ENCODE measurements at places on chromosomes 12 and 14.

DNA sequence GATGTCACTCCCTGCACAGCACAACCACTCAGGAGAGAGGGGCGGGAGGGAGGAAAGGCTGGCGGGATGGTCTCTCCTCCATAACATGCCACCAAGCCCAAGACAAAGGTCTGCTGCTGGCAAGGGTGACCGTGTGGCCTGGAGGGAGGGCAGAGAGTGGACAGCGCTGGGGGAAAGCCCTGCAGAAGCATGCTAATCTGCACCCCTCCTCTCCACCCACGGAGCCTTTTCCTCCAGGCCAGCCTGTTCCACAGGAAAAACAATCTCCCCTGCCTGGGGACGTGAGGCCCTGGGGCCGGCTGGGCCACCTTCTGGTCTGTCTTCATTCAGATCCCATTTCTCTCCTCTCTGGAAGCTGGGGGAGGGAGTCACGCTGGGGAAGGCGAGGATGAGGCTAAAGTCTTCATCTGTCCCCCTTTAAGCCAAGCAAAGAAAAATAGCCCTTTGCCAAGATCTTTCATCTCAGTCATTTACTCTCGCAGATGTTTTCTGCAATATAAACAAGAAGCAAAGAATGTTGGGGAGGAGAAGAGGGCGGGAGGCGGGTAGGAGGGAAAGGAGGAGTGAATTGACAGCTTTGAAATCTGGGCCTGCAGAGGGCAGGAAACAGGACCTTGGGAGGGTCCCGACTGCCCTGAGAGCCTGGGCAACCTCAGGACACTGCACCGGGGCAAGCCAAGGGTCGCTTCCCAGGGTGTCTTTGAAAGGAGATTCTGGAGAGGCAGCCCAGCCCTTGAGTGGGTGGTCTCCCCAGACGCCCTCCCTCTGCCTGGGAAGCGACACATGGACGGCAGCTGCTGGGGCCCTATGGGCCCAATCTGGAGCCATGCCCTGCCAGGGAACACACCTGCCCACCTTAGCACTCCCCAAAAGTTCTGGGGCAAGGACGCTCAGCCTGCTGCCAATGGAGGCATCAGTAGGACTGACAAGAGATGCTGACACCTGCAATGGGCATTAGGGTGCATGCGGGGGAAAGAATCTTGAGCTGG is 133.6 kb downstream of the ZFP36L1 start:
- DNase-seq, result no peak

- DNase-seq, result no peak
These were observed 43.3 kb downstream of the NCKAP5L start for GRCh38 chr12:49784756-49785409.

DNA sequence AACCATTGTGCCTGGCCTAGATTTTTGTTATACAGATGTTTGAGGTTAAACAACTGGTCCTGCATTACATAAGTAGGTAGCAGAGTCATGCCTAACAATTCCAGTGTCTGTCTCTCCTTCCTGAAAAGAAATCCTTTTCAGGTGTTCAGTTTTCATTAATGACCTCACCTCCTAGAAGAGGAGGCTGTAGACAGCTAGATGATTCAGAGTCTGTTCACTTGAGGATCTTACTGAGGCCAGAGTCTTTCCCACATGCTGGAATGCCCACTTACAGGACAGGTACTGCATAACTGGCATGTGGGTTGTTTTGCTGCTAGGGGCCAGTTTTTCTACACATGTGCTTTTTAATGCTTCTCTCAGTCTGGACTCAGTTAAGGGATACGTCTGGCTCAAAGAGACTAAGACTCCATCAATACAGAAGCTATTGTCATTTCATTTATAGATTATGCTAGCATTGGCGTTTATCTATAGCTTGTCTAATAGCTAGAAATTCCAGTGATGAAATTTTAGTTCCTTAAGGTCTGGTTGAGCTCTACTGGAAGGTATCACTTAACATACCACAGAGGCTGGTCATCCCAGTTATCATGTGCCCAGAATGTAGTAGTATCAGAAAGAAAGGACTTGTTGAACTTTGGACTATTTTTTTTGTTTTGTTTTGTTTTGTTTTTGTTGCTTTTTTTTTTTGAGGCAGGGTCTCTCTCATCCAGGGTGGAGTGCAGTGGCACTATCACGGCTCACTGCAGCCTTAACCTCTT is 206.4 kb downstream of the ERC1 start:
- no peak for DNase-seq

GRCh38 chr12:29428633-29429032 is 47.7 kb upstream of the ERGIC2 start:
- DNase-seq, result no peak

- no peak for DNase-seq
These were observed 90.5 kb upstream of the FOXN3 start for GRCh38 chr14:89507521-89507920.

DNA sequence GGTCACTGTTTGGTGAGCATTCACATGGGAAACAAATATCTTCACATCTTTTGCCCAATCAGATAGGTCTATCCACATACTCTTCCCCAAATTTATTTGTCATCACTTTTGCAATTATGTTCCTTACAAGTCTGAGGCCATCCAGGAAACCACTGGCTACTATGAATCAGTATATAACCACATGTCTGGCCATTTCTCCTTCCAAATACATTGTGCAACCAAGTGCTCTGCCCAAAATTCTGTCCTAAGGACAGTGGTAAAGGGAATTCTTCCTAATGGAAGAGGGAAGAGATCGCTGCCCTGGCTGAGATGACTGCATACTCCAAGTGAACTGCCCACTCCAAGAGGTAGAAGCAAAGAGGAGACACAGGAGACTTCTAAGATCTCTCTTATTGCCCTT is 148.9 kb upstream of the MAX start:
- no peak for DNase-seq

GRCh38 chr14:94360945-94361565 is 27.3 kb downstream of the SERPINA1 start:
- no peak for DNase-seq

- no peak for DNase-seq
These were observed 70.9 kb downstream of the MON2 start for GRCh38 chr12:62537551-62537950.

DNA sequence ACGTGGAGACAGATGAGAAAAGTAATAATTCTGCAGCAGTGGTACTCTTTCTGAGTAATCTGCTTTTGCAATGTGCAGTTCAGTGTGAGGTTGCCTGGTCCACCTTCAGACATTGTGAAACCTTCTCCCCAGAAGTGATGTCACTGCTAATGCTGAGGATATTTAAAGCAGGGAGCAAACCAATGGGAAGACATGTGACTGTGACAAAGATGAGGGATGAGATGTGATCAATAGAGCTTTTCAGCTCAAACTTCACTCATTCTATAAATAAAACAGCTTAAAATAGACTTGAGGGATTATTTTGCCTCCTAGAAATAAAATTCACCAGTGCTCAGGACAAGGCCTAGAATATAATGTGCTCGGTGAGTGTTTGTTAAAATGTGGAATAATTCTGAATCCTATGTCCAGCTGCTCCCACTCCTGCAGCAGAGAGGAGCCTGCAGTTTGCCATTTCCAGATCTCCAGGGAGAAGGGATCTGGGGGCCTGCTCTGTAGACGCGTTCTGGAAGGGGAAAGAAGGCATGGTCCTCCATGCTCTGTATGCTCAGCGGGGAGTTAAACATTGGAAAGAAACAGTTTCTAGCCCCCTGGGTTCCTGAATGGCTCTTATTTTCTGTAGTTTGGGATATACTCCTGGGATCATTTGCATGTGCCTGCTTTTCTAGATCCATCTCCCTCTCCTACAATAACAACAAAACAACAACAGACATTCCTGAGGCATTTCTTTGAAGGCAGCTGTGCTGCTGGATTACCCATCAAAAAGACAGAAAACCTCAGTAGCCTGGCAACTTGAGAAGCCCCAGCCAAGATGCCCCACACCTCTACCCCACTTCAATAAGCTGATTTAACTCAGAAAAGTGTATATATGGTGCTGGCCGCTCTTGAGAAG is 8.9 kb downstream of the SLC7A8 start:
- DNase-seq, result no peak

DNA sequence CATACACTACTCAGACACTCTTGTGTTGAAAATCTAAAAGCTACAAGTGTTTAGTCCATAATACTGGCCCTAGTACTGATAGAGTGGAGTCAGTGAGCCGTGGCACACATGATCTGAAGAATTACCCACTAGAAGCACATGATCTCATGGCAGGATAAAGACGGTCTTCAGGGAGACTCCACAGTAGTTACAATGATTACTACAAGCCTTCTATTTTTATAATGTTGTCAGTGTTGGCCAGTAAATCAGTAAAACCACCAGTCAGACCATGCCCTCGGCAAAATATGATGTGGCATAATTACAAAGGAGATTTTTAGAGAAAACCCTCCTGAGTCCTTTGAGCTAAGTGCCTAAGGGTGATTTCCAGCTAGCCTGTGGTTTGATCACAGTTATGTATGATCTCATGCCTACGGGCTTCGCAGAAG is 114.9 kb downstream of the PDZRN4 start:
- no peak for DNase-seq

DNA sequence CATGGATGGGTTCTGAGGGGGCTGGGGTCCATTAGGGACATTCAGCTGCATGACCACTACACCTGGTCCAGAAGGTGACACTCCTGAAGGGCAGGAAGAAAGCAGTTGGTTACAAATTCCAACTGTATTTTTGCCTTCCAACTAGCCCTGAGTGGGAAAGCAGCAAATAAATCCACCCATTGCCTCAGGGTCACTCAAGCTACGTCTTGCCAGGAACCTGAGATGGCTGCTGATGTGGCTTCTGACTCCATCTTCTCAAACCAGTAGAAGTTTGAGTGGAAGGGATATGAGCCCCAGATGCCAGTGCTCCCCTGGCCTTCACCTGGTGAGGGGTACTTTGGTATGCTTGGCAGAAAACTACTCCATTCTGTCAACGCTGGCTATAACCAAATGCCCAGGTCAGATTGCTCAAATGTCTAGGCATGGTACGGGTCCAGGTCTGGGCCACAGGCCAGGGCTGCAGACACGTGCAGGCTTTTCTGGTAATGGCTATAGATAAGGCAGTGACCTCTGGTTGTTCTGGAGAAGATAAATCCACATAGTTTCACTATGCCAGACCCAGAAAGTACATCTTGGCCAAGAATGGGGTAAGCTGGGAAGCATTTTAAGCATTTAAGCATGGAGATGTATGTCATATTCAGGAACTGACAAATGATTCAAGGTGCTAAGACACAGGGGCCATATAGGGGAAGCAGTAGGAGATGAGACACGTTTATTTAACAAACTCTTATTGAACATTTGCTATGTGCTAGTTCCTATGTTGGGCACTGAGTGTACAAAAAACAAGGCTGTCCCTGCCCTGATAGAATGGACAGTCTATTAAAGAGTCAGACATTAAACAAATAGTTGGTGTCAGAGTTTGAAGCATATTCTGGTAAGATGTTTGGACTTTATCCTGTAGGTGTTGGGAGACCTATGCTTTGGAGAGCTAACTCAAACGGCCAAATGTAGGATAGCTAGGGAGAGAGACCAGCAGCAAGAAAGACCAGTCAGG is 8.3 kb upstream of the STAC3 start:
- no peak for DNase-seq

GRCh38 chr14:104770851-104771272 is 17.9 kb downstream of the SIVA1 start:
- DNase-seq, result no peak

DNA sequence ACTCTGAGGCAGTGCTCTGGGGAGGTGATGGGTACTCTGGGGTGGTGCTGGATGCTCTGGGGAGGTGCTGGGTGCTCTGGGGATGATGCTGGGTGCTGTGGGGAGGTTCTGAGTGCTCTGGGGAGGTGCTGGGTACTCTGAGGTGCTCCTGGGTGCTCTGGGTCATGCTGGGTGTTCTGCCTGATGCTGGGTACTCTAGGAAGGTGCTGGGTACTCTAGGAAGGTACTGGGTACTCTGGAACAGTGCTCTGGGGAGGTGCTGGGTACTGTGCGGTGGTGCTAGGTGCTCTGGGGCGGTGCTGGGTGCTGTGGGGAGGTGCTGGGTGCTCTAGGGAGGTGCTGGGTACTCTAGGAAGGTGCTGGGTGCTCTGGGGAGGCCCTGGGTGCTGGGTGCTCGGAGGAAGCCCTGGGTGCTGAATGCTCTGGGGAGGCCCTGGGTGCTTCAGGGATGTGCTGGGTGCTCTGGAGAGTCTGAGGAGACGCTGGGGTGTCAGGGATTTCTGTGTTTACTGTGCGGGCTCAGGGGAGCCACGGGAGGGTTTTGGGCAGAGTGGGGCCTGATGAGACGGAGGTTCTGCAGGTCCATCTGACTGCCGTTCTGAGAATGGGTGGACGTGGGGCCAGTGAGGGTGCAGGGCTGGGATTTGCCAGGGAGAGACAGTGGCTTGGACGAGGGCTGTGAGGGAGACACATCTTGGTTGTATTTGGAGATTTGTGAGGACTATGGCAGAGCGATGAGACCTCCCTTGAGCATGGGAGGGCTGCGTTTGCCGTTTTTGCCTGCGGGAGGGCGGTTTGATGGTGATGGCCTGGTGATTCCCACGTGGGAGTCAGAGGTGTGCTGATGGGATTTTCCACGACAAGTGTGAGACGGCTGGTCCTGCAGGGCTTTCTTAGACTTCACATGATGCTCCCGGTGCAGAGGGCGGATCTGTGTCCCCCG is 30.0 kb downstream of the MMP17 start:
- no peak for DNase-seq

- DNase-seq, result no peak
These were observed 29.1 kb downstream of the GABARAPL1 start for GRCh38 chr12:10241727-10242126.

- no peak for DNase-seq
These were observed 7.6 kb downstream of the SERPINA11 start for GRCh38 chr14:94445003-94445402.
